Hindlimb muscle (tissue), 1 donor: ENCODE measurements at places on chromosomes 6 and 20. TPM values are rescaled to one million over a fixed set of nuclear protein-coding genes. Genes with fewer than 3 reads are reported as not detected.

RFX6 gene
- not detected for polyA plus RNA-seq

CRIP3 gene
- 2.1 TPM for polyA plus RNA-seq

C4A gene
- polyA plus RNA-seq: 55.9 TPM

SLC17A2 gene
- not detected for polyA plus RNA-seq

DNAH8 gene
- polyA plus RNA-seq: 0.49 TPM

BPI gene
- polyA plus RNA-seq: 0.52 TPM

AURKA gene
- polyA plus RNA-seq: 6.9 TPM

TRAPPC3L gene
- polyA plus RNA-seq: not detected

BPIFB1 gene
- not detected for polyA plus RNA-seq

HLA-DOA gene
- 1.8 TPM for polyA plus RNA-seq

TFEB gene
- 10.1 TPM for polyA plus RNA-seq

CRISP3 gene
- 0.14 TPM for polyA plus RNA-seq

WFDC5 gene
- polyA plus RNA-seq: not detected

MYH7B gene
- polyA plus RNA-seq: 48.9 TPM

FRK gene
- 0.32 TPM for polyA plus RNA-seq

RBM12 gene
- 49.3 TPM for polyA plus RNA-seq

ZKSCAN4 gene
- 6.1 TPM for polyA plus RNA-seq

WFDC2 gene
- polyA plus RNA-seq: not detected

PSMB1 gene
- polyA plus RNA-seq: 112 TPM

NKX2-2 gene
- not detected for polyA plus RNA-seq

NOTCH4 gene
- polyA plus RNA-seq: 25.1 TPM

ATP6V1G2 gene
- polyA plus RNA-seq: 4.2 TPM

PCIF1 gene
- 26.4 TPM for polyA plus RNA-seq

OVOL2 gene
- not detected for polyA plus RNA-seq

DYNLRB1 gene
- polyA plus RNA-seq: 108 TPM

LAMA5 gene
- polyA plus RNA-seq: 96.2 TPM

SLC25A27 gene
- 18.8 TPM for polyA plus RNA-seq

NMBR gene
- polyA plus RNA-seq: 0.14 TPM

DDO gene
- 0.89 TPM for polyA plus RNA-seq

SNAP25 gene
- 1.1 TPM for polyA plus RNA-seq

DUSP22 gene
- 32.6 TPM for polyA plus RNA-seq

SPATA25 gene
- polyA plus RNA-seq: 9.2 TPM

PROKR2 gene
- polyA plus RNA-seq: not detected

KCNK17 gene
- 1.0 TPM for polyA plus RNA-seq

RAB44 gene
- 0.12 TPM for polyA plus RNA-seq

VSTM2L gene
- 1.7 TPM for polyA plus RNA-seq

RMND1 gene
- polyA plus RNA-seq: 24.3 TPM

MAS1 gene
- 0.25 TPM for polyA plus RNA-seq

SYNDIG1 gene
- 4.1 TPM for polyA plus RNA-seq

MICB gene
- polyA plus RNA-seq: 0.85 TPM

PBOV1 gene
- polyA plus RNA-seq: not detected

CAPN11 gene
- 0.61 TPM for polyA plus RNA-seq

SLC22A23 gene
- 3.5 TPM for polyA plus RNA-seq

SSTR4 gene
- not detected for polyA plus RNA-seq

MACROD2 gene
- polyA plus RNA-seq: 3.9 TPM

FABP7 gene
- polyA plus RNA-seq: 0.39 TPM

BPIFA1 gene
- not detected for polyA plus RNA-seq

PREP gene
- polyA plus RNA-seq: 36.5 TPM

OPN5 gene
- polyA plus RNA-seq: 0.32 TPM

PI16 gene
- polyA plus RNA-seq: 17.2 TPM
